NCI-H774 (cell line): ENCODE measurements at places on chromosomes 4 and X.

DNA sequence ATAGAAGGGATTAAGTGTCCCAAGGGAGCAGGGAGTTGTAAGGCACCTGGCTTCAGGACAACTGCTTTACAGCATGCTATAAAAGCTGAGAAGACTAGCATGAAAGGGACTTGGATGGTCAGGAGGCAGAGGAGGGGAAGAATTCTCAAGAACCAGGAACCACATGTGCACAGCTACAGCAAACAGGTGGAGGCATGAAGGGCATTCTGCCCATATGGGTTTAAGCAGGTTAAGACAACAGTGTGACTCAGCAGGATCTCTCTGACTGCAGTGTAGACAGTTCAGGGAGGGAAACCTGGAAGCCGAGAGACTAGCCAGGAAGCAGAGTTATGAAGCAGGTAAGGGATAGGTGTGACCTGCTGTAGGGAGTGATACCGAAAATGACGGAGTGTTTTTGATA lies 117.0 kb downstream of the DHRSX start:
- no peak for DNase-seq

GRCh38 chr4:135244696-135245095 lies 1043.1 kb upstream of the PABPC4L start:
- DNase-seq = no peak

DNA sequence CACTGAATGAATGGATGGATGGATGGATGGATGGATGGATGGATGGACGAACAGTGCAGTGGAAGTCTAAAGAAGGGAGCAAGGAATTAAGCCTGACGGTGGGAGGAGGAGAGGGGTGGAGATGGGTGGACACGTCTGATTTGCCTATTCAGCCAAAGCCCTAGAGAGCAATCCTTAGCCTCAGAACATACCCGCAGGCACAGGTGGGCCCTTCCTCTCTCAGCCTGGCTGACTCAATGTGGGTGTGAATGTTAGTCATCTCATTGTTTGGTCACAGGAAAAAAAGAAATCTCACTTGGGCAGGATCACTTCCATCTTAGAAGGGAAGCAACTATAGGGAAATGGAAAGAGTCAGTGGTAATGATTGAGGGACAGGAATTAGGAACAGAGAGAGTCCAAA lies 165.9 kb downstream of the PJA1 start:
- DNase-seq = no peak

GRCh38 chrX:54043541-54044125 lies 640 bp downstream of the PHF8 start:
- DNase-seq = no peak

DNA sequence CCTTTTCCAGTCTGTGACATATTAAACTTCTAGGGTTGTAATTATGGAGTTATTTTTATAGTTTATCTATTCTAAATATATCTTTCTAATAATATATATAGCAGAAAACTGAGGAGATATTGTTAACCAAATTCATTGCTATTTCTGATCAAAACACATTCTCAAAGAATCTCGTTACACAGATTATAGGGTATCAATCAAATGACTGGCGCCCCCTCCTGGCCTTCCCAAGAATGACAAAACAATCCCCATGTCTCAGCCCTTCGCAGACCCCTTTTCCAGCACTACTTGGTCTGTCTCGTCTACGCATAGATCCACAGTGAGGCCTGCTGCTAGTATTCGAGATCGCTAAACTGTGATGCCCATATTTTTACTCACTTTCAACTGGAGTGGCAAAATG lies 209.3 kb downstream of the GPC3 start:
- DNase-seq = no peak

- DNase-seq = peak; percentile 3
Measured at GRCh38 chr4:37040816-37041215, 203.7 kb upstream of the NWD2 start.

DNA sequence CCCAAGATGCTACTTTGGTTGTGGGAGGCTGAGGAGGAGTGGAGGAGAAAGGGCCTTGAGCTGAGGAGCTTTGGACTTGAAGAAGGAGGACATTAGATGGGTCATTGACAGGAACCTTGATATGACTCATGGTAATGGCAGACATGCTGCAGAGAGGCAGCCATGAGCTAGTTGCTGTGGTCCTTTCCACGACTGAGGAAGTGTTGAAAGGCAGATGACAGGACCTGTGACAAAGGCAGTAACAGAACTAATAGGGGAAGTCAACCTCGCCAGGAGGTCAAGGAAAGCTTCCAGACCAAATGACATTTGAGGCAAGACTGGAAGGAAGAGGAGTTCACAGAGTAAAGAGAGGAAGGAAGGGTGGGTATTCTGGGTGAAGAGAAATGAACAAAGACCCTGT lies 7.6 kb upstream of the XPNPEP2 start:
- DNase-seq = no peak

DNA sequence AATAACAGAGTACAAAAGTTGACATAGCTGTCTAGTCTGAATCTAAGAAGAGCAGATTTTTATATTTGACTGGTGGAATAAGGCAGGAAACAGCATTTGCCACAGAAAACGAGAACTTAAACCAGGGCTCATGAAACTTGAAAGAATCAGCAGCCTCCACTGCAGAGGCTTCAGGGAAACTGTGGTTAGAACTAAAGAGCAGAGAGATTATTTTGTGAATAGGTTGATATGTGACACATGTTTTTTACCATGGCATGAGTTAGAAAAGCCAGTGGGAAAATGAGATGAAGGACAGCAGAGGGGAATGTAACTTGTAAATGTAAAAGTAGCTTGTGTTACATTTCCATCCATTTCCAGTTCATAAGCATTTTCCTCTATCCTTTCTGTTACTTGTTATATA lies 63.7 kb upstream of the CAMK2D start:
- no peak for DNase-seq

DNA sequence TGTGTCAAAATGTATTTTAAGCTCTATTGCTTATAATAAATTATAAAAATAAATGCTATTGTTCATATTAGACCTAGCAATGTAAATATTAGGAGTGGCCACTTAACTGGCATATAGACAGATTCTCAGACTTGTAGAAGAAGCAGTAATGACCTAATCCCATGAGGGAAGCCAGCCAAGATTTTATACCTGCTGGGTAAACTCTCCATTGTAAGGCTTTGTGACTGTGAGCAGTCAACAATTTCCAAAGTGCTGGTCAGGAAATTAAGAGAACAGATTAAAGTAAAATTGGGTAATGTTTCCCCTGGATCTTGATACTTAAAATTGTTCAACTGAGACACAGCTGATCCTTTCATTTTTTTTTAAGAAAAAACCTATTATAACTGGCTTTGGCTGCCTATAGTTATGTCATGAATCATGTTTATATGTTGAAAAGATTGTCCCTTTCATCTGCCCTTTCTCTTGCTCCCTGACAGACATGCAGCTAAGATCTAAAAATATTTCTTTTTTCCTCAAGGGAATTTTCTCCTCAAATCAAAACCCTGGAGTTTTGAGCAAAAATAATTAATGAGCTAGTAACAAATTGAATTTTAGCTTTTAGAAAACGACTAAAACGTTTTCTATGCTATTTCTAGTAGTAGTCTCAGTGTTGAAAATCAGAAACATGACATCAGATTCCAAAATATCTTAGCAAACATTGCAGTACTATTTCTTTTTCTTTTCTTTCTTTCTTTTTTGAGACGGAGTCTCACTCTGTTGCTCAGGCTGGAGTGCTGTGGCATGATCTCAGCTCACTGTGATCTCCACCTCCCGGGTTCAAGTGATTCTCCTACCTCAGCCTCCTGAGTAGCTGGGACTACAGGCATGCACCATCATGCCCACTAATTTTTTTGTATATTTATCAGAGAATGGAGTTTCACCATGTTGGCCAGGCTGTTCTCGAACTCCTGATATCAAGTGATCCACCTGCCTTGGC lies 77.9 kb downstream of the ADGRL3 start:
- DNase-seq = peak; percentile 46
